MM.1S (cell line): ENCODE measurements at places on chromosomes 2 and 18.

GRCh38 chr18:54147439-54147838 is 77.0 kb downstream of the MBD2 start:
- H3K4me1 ChIP-seq, result 0 out of 2 replicates have a peak, but pooled peaks cover 5% of the 10 kb centered on the region
- H3K36me3 ChIP-seq, result no peaks in the 10 kb centered on the region
- no peak overlapping the region for H3K4me3 ChIP-seq

GRCh38 chr2:140117386-140117785 is 1337.2 kb upstream of the NXPH2 start:
- no peak overlapping the region for H3K27ac ChIP-seq
- no peaks in the 10 kb centered on the region for H3K27me3 ChIP-seq
- H3K4me3 ChIP-seq, result no peak overlapping the region
- H3K4me1 ChIP-seq, result no peaks in the 10 kb centered on the region
- no peaks in the 10 kb centered on the region for H3K36me3 ChIP-seq

- no peaks in the 10 kb centered on the region for H3K4me1 ChIP-seq
- no peak overlapping the region for H3K4me3 ChIP-seq
- no peaks in the 10 kb centered on the region for H3K36me3 ChIP-seq
- no peak overlapping the region for H3K27ac ChIP-seq
- no peaks in the 10 kb centered on the region for H3K27me3 ChIP-seq
- DNase-seq, result no peak
Measured at GRCh38 chr2:160568856-160569255, 75.2 kb upstream of the RBMS1 start.

DNA sequence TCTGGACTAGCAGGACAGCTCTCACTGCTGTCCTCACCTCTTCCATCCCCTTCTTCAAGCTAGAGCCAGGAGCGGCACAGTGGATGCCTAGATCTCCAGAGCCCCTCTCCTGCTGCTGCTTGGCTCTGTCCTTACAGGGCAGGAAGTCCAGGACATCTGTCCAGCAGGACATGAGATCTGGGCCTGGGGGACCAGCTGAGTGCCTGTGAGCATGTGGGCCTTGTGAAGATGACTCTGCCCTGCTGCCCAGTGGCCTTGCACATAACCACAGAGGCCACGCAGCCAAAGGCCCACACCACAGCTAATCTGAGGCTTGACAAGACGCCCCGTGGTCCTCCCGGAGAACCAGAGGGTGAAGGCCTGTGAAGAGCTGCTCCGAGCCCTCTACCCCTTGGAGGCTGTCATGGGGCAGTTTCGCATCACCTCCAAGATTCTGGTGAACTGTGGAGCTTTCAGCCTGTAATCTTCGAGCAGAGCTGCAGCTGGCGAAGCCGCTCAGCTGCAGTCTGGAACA is 516.7 kb upstream of the HS6ST1 start:
- no peaks in the 10 kb centered on the region for H3K4me1 ChIP-seq
- H3K36me3 ChIP-seq, result no peaks in the 10 kb centered on the region
- no peaks in the 10 kb centered on the region for H3K27me3 ChIP-seq
- H3K27ac ChIP-seq, result no peak overlapping the region

- DNase-seq, result no peak
- H3K4me1 ChIP-seq, result peaks cover 12% of the 10 kb centered on the region
- H3K4me3 ChIP-seq, result no peak overlapping the region
- H3K27ac ChIP-seq, result no peak overlapping the region
Measured at GRCh38 chr2:136115183-136115761, 2.7 kb downstream of the CXCR4 start.

GRCh38 chr2:118375907-118376485 is 287.7 kb downstream of the INSIG2 start:
- no peak for DNase-seq
- no peaks in the 10 kb centered on the region for H3K36me3 ChIP-seq
- no peaks in the 10 kb centered on the region for H3K4me1 ChIP-seq
- H3K4me3 ChIP-seq, result no peak overlapping the region
- H3K27ac ChIP-seq, result no peak overlapping the region
- H3K27me3 ChIP-seq, result no peaks in the 10 kb centered on the region

GRCh38 chr2:64325852-64326577 is 127.9 kb upstream of the LGALSL start:
- DNase-seq, result peak; percentile 95
- H3K27me3 ChIP-seq, result no peaks in the 10 kb centered on the region
- H3K4me1 ChIP-seq, result peaks cover 39% of the 10 kb centered on the region

- H3K27me3 ChIP-seq, result no peaks in the 10 kb centered on the region
- no peak for DNase-seq
- no peak overlapping the region for H3K27ac ChIP-seq
- no peaks in the 10 kb centered on the region for H3K4me1 ChIP-seq
- no peak overlapping the region for H3K4me3 ChIP-seq
Measured at GRCh38 chr2:220228310-220229006, 601.0 kb downstream of the SLC4A3 start.

- no peak overlapping the region for H3K27ac ChIP-seq
- H3K4me3 ChIP-seq, result no peak overlapping the region
- no peaks in the 10 kb centered on the region for H3K36me3 ChIP-seq
- DNase-seq, result no peak
- no peaks in the 10 kb centered on the region for H3K4me1 ChIP-seq
- no peaks in the 10 kb centered on the region for H3K27me3 ChIP-seq
Measured at GRCh38 chr18:76339246-76339620, 155.8 kb downstream of the ZNF516 start.

DNA sequence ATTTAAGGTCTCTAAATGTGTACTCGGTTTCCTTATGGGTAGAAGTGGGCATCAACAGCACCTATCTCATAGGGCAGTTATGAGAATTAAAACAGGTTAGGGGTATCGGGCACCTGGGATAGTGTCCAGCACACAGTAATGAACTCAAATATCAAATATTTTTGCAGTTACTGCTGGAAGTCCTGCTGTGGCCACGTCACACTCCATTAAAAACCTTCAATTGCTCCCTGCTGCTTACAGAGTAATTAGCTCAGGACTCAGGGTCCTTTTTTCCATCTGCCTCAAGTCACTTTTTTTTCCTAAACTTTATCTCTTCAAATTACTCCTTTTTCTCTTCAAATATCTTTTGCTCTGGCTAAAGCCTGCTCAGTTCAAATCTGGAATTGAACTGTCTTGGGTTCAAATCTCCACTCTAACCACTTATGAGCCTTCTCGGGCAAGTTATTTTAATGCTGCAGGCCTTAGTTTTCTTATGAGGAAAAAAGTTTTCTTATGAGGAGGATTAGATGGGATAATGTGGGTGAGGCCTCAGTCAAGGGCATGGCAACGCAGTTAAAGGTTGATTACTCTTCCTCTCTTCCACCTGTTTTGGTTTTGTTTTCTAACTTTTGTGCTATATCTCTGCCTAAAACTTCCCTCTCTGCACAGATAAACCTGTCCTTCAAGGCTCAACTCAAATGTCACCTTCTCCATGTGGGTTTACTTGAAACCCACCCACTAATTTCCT is 36.6 kb downstream of the SPRED2 start:
- DNase-seq, result no peak
- peaks cover 69% of the 10 kb centered on the region for H3K4me1 ChIP-seq
- H3K4me3 ChIP-seq, result no peak overlapping the region
- H3K27me3 ChIP-seq, result no peaks in the 10 kb centered on the region
- no peaks in the 10 kb centered on the region for H3K36me3 ChIP-seq

DNA sequence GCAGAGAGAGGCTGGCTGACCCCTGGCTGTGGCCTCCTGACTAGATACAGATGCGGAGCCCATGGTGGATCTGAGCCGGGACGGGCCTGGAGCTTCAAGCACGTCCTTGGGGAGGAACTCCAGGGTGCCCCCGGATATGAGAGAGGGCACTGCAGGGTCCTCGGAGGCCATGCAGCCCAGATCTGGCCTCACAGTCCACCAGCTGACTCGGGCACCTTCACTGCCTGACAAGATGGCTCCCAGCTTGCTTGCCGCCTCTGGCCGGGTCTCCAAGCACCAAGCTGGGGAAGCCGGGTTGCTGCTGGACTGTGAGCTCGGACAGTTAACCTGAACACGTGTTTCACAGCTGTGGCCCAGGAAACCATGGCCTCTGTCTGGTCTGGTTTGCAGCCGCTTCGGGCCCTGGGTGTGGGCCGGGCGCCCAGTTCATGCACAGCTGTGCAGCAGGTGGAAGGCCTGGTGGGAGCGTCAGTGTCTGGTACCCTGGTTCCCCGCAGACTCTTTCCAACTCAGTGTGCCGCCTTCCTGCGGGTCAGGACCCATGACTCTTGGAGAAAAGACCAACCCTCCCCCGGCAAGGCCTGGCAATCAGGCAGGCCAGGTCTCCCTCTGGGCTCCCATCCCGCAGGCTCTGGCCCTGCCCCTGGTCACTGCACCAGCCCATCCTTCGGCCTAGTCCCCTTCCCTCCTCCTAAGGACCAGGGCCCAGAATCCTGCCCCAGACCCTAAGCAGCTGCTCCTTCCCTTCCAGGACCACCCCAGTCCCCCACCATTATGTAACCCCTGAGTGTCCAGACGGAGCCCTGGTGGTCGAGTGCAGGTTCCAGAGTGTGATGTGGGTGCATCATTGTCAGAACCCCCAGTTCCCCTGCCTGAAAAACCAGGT is 74.6 kb upstream of the OTOS start:
- no peak for DNase-seq
- peaks cover 38% of the 10 kb centered on the region for H3K27me3 ChIP-seq
- H3K4me1 ChIP-seq, result no peaks in the 10 kb centered on the region

- no peaks in the 10 kb centered on the region for H3K27me3 ChIP-seq
- H3K4me1 ChIP-seq, result peaks cover 16% of the 10 kb centered on the region
- H3K4me3 ChIP-seq, result no peak overlapping the region
- H3K36me3 ChIP-seq, result no peaks in the 10 kb centered on the region
Measured at GRCh38 chr2:109087055-109087663, 41.8 kb upstream of the SH3RF3 start.

- no peaks in the 10 kb centered on the region for H3K4me1 ChIP-seq
- H3K4me3 ChIP-seq, result no peak overlapping the region
- no peak overlapping the region for H3K27ac ChIP-seq
- no peaks in the 10 kb centered on the region for H3K36me3 ChIP-seq
Measured at GRCh38 chr2:231127936-231128335, 3.1 kb upstream of the HTR2B start.

- DNase-seq, result no peak
- H3K27ac ChIP-seq, result no peak overlapping the region
- no peaks in the 10 kb centered on the region for H3K27me3 ChIP-seq
- H3K36me3 ChIP-seq, result no peaks in the 10 kb centered on the region
- no peaks in the 10 kb centered on the region for H3K4me1 ChIP-seq
- no peak overlapping the region for H3K4me3 ChIP-seq
Measured at GRCh38 chr2:23510471-23510870, 125.5 kb downstream of the KLHL29 start.

- no peak overlapping the region for H3K4me3 ChIP-seq
- no peaks in the 10 kb centered on the region for H3K36me3 ChIP-seq
- no peak for DNase-seq
- no peak overlapping the region for H3K27ac ChIP-seq
- no peaks in the 10 kb centered on the region for H3K4me1 ChIP-seq
- no peaks in the 10 kb centered on the region for H3K27me3 ChIP-seq
Measured at GRCh38 chr2:72533765-72534164, 292.1 kb downstream of the EXOC6B start.

DNA sequence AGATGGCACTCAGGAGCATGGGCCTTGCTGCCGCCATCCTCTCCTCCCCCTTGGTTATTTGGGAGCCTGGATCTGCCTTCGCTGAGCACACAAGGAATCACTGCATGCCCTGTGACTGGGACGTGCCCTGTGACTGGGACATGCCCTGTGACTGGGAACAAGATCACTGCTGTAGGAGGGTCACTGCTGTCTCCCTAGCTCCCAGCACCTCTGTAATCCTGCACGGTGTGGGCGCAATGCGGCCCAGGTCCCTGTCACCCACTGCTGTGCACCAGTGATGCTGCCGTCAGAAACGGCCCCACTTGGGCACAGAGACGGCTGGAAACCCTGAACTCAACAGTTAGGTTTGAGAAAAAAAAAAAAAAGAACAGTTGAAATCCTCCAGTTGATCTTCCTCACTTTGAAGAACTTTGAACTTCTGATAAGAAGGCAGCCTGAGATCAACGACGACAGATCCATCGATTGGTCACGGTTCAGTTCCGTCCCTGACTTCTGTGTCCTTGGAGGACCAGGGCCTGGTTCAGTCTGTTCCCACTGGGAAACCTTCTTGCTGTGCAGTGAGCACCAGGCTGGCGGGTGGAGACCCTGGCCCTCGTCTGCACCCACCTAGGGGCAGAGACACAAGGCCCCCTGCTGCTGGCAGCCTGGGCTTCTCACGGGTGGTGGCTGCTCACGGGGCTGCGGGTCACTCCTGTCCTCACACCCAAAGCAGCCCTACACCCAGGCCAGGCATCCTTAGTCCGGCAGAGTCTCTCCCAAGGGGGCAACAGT is 125.9 kb downstream of the PXDN start:
- no peaks in the 10 kb centered on the region for H3K27me3 ChIP-seq
- no peak for DNase-seq
- no peaks in the 10 kb centered on the region for H3K36me3 ChIP-seq
- no peak overlapping the region for H3K4me3 ChIP-seq

GRCh38 chr2:173553593-173553992 is 198.9 kb downstream of the CDCA7 start:
- DNase-seq, result no peak
- no peaks in the 10 kb centered on the region for H3K27me3 ChIP-seq
- H3K4me3 ChIP-seq, result no peak overlapping the region
- no peaks in the 10 kb centered on the region for H3K4me1 ChIP-seq

- no peaks in the 10 kb centered on the region for H3K36me3 ChIP-seq
- no peak for DNase-seq
- peaks cover 14% of the 10 kb centered on the region for H3K27me3 ChIP-seq
- H3K27ac ChIP-seq, result no peak overlapping the region
Measured at GRCh38 chr2:99084256-99084655, 57.3 kb upstream of the C2orf15 start.

DNA sequence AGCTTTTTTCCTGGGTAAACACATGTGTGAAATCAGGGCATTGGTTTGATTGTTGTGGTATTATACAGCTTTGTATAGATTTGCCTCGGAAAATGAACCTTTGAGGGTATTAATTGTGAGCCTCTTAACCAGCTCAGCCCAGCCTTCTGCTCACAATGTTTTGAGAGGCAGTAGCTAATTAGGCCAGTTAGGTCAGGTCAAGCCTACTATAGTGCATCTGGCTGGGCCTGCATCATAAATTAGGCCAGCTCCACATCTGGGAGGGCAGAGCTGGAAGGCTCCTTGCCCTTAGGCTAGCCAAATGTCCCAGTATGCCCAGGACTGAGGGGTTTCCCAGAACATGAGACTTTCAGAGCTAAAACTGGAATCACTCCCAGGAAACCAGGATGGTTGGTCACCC is 43.0 kb downstream of the LRATD1 start:
- H3K27ac ChIP-seq, result no peak overlapping the region
- H3K4me1 ChIP-seq, result no peaks in the 10 kb centered on the region
- no peaks in the 10 kb centered on the region for H3K36me3 ChIP-seq
- H3K4me3 ChIP-seq, result no peak overlapping the region

DNA sequence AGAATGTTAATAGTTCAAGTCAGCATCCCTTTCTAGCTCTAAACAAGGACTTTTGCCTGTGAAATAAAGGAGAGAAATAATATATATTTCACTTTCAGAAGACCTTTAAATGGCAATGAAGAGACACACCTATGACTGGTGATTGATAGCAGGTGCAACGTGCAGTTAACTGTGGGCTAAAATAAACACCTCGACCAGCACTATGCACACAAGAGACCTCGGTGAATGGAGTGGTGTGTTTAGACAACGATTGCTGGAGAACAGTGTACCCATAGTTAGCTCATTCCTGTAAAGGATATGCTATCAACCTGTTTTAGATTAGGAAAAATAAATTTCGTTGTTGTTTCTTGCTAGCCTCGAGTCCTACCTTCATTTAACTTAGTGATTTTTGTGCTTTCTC is 143.4 kb downstream of the NR4A2 start:
- H3K27ac ChIP-seq, result no peak overlapping the region
- H3K27me3 ChIP-seq, result no peaks in the 10 kb centered on the region
- no peak for DNase-seq
- H3K4me3 ChIP-seq, result no peak overlapping the region
